ENCODE measurements at places on chromosomes 2 and 18. TPM values are rescaled to one million over a fixed set of nuclear protein-coding genes. Genes with fewer than 3 reads are reported as not detected.

The EIF2AK3 gene
- total RNA-seq = 20.3 TPM

The RAB6D gene
- total RNA-seq = under 0.01 TPM

The IL36A gene
- total RNA-seq = not detected

The SPHKAP gene
- not detected for total RNA-seq

The ACTR3 gene
- total RNA-seq = 120 TPM

DNA sequence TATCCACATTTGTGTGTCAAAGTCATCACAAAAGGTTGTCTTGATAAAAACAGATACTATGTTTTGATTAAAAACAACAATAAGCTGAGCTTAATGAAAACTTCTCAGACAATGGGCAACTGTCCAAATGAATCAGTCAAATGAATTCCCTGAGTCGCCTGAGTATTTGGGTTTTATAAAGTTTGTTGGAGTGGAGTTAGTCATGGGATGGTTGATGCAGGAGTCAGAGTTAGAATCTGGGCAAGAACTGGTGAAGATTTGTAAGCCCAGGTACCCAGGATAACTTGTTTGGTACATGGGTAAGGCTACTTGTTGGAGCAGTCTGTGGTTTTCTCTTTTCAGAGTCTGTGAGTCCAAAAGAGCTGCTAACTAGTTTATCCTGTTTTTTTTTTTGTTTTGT is 34.4 kb upstream of the RAPGEF4 start:
- H3K4me3 ChIP-seq = no peak overlapping the region
- peaks cover 14% of the 10 kb centered on the region for H3K4me1 ChIP-seq
- DNase-seq = peak; percentile 68
- no peaks in the 10 kb centered on the region for H3K36me3 ChIP-seq

DNA sequence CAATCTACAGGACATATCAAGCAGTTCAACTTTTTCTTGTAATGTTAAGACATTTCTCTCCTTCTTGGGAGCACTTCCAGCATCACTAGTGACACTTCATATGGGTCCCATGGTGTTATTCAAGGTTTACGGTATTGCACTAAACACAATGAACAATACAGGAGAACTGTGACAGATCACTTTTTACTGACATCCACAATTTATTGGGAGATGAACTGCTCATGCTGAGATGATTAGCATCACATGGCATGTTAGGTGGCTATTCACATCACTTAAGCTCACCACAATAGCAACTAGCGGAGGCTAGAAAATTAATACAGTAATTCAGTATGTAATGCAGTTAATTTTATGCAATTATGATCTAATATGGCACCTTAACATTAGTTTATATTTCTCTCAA is 264.4 kb downstream of the ERBB4 start:
- no peaks in the 10 kb centered on the region for H3K4me1 ChIP-seq
- no peak overlapping the region for H3K27ac ChIP-seq
- no peaks in the 10 kb centered on the region for H3K27me3 ChIP-seq
- DNase-seq = no peak

GRCh38 chr2:98871506-98871905 is 64.5 kb downstream of the CRACDL start:
- no peak overlapping the region for H3K27ac ChIP-seq
- no peak overlapping the region for H3K4me3 ChIP-seq
- DNase-seq = no peak
- H3K36me3 ChIP-seq = no peaks in the 10 kb centered on the region
- peaks cover 2% of the 10 kb centered on the region for H3K27me3 ChIP-seq

DNA sequence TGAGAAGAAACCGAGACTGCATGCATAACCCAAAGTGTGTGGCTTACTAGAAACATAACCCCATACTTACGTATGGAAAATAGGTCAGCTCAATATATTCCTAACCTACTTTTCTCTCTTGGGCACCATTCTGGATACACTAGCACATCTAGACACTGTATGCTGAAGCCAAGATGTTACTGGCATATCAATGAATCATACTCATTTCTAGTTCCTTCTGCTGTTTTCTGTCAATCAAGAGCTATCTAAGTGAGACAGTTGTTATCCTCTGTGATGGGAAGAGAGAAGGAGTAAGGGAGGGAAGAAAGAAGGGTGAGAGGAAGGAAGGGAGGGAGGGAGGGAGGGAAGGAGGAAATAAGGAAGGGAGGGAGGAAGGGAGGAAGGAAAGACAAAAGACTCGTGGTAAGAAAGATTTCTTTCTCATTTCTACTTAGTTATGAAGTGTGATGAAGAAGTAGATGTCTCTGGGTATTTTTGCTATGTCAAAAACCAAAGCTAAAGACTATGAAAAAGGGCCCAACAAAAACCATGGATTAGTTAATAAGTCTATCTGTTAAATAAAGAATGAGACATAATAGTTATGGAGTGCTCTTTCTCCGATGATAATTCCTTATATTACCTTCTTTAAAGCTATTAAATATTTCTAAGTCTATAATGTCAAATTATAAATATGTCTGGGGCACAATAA is 248.4 kb downstream of the ZNF521 start:
- peaks cover 5% of the 10 kb centered on the region for H3K4me1 ChIP-seq
- no peaks in the 10 kb centered on the region for H3K27me3 ChIP-seq
- no peak for DNase-seq
- H3K36me3 ChIP-seq = peaks cover 1% of the 10 kb centered on the region

DNA sequence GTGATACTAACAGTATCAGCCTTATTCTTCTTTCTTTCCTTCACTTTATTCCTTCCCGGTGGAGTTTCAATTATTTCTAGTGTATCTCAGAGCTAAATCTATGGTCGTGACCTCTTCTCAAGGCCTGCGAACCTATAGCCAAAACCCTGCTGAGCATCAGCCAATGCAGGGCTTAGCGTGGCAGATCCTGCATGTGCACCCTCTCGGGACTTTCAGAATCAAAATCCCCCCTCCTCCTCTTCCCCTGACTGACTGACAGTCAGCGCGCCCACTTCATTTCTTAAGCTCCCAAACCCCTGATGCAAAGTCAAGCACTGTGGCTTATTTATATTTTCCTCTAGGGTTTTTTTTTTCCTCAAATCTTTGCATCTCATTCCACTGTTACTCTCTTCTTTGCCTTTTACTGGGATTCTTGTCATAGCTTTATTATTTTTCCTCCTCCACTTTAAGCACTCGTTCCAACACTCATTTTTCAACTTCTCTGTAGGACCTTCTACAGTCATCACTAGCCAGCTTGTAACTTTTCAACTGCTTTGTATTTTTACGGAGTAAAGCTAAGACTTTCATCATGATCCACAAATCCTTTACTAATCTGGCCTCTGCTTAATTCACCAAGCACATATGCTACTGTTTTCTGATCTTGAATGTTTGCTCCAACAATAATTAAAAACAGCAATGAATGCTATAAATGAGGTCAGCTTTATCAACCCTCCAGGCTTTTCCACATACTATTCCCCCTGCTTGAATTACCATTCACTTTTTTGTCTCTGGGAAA is 896.5 kb upstream of the PIK3C3 start:
- no peaks in the 10 kb centered on the region for H3K36me3 ChIP-seq
- H3K27me3 ChIP-seq = no peaks in the 10 kb centered on the region
- no peak overlapping the region for H3K4me3 ChIP-seq
- no peak for DNase-seq
- H3K4me1 ChIP-seq = no peaks in the 10 kb centered on the region

- no peaks in the 10 kb centered on the region for H3K36me3 ChIP-seq
- H3K4me1 ChIP-seq = peaks cover 3% of the 10 kb centered on the region
- no peaks in the 10 kb centered on the region for H3K27me3 ChIP-seq
These were observed 72.0 kb downstream of the DOCK10 start for GRCh38 chr2:224970311-224970710.

GRCh38 chr2:224802407-224802806 is 86.2 kb upstream of the CCDC195 start:
- H3K27ac ChIP-seq = no peak overlapping the region
- H3K4me3 ChIP-seq = no peak overlapping the region
- DNase-seq = peak; percentile 43
- H3K36me3 ChIP-seq = peaks cover 4% of the 10 kb centered on the region
- no peaks in the 10 kb centered on the region for H3K4me1 ChIP-seq

- no peak overlapping the region for H3K4me3 ChIP-seq
- H3K27ac ChIP-seq = no peak overlapping the region
- peaks cover 5% of the 10 kb centered on the region for H3K27me3 ChIP-seq
These were observed 73.4 kb downstream of the CDCA7 start for GRCh38 chr2:173427887-173428668.

DNA sequence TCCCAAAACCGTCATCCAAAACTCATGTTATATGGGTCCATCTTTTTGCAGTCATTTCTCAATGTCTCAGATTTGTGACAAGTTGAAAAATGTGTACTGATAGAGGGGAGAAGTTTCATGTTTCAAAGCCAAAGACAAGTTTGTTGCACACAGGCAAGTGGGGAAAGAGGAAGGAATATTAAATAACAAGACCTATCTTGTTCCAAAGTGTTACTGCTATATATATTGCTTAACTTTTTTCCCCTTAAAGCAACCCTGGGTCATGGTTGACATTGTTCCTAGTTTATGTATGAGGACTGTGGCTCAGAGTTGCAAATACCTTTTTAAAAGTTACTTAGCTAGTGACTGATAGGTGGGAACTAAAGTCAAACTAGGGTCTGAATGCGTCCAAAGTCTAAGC is 1.7 kb downstream of the ITGA4 start:
- H3K36me3 ChIP-seq = no peaks in the 10 kb centered on the region
- H3K27ac ChIP-seq = no peak overlapping the region
- DNase-seq = no peak
- H3K4me1 ChIP-seq = no peaks in the 10 kb centered on the region
- H3K27me3 ChIP-seq = no peaks in the 10 kb centered on the region
- peak overlapping the region; percentile 61 for H3K4me3 ChIP-seq
